ENCODE measurements at places on chromosomes 16 and 17.

- no peak for DNase-seq
Observed at GRCh38 chr17:79338152-79338551, 263.5 kb downstream of the ENGASE start.

DNA sequence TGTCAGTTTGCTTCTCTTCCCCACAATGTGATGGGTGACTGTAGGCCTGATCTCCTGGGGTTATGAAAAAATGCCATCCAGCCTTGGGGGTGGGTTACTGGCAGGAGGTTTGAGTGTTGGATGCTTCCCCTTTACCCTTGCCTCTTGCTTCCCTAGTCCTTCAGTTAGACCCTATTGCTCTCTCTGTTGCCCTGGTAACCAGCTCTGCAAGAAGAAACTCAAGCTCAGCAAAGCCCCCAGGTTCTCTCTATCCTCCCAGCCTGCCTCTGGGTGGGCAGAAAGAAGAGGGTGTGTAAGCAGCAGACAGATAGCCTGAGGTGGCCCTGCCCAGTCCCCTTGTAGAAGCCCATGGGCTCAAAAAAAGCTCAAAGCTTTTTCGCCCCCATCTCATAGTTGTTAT is 2.8 kb upstream of the RAPGEFL1 start:
- DNase-seq = no peak

DNA sequence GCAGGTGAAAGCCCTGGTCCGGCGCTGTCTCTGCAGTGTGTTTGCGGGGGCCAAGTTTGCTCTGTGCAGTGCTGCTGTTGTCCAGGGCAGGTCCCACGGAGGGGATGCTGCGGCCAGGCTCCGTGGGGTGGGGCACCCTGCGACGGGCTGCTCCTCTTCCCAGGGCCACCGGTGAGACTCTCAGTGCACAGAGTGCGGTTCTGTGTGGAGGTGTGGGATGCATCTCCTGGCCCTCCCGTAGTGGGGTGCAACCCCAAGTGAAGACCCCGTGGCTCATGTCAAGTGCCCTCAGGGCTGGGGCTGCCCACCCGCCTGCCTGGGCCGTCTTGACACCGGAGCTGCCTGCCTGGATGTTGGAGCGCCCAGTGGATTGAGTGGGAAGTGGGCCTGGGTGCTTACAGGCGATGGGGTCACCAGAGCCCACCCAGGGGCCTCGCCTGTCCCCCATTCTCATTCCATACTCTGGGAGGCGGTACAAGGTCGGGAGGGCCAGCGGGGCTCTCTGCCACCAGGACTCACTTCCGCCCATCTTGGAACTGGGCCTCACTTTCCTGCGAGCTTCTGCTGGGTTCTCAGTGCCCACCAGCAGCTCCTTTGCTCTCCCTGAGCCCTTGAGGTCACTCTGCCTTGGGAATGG is 119.9 kb downstream of the BANP start:
- DNase-seq = no peak

- no peak for DNase-seq
Observed at GRCh38 chr16:88451586-88452481, 1.2 kb upstream of the ZFPM1 start.

DNA sequence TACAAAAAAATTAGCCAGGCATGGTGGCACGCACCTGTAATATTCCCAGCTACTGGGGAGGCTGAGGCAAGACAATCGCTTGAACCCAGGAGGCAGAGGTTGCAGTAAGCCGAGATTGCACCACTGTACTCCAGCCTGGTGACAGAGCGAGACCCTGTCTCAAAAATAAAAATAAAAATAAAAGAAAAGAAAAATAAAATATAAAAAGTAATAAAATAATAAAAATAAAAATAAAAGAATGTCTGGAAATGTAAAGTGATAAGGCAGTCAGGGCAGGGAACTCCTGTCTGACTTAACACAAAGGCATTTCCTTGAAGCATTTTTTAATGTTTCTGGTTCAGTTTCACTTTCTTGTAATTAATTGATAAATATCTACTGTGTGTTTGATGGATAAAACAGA is 34.7 kb upstream of the DNAJA2 start:
- DNase-seq = no peak

DNA sequence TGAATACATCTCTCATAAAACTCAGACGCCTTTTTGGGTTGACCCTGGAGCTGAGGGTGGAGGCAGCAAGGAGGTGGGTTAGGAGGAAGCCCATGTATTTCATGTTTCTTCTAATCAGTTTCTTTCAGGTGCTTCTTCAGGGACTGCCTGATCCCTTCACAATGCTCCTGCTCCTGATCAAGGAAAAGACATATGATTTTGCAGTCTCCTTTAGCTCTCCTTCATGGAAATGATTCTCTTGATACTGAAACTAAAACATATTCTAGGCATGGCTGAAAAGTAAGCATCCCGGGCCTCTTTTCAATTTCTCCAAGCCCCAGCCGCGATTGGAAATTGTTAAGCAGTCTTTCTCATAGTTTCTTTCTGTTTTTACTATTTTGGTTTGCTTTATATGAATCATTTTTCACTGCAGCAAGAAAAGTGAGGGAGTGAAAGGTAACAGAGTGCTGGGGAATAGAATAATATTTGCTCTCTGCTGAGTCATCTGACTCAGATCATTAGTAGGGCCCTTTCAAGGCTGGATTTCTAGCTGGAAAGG is 730.7 kb downstream of the CDH11 start:
- no peak for DNase-seq

DNA sequence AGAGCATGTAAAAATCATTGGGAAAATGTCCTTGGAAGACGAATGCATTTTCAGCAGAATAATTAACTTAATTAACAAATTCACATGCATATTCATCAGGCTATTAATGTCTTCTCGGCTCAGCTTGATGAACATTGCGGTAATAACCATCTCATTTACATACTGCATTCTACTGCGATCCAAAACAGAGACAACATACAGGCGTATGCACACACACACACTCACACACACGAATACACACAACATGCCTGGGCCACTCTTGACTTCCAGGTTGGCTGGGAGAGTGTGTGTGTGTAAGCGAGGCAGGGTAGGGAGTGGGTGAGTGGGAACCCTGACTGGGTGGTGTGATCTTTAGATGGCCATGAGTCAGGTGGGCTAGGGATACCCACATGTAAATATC is 44.7 kb downstream of the NEUROD2 start:
- DNase-seq = no peak

DNA sequence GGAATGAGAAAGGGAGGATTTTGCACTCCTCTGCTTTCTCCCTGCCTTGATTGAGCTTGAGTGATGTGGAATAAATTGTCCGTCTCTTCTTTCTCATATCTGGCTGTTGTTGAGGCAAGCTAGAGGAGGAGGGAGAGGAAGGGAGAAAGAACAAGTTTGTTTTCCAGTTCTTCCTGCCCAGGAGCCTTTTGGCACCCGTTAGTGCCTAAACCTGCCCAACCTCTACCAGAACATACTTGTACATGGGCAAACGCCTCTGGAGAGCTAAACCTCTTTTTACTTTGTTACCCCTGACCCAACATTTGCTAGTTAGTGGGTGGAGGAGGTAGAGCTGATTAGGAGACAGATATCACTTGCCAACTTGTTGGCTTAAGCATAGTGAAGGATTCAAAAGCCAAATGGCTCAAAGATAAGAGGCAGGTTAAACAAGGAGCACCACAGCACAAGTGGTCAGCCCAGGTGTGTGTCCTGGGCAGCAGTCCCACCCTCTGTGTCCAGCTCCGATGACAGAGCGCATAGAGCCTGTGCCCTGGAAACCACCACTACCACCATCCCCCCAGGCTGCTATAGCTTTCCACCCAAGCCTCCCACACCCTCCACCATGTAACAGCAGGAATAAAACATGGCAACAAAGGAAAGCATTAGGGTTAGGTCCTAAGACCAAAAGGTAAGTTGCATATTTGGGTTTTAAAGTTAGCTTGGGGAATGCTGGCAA is 6.5 kb downstream of the ODF4 start:
- DNase-seq = no peak

DNA sequence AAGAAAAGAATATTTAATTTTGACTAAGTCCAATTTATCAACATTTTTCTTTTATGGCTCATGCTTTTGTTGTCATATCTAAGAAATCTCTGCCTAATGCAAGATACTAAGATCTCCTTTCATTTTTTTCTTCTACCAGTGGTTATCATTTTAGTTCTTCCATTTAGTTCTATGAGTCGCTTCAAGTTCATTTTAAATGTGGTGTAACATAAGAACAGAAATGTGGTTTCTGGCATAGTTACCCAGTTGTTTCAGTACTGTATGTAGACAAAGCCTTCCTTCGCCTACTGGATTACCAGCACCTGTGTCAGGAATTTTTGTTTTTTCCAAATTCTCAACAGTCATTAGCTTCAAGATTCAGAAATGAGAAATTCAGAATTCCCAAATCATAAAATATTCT is 175.7 kb downstream of the PARN start:
- no peak for DNase-seq

DNA sequence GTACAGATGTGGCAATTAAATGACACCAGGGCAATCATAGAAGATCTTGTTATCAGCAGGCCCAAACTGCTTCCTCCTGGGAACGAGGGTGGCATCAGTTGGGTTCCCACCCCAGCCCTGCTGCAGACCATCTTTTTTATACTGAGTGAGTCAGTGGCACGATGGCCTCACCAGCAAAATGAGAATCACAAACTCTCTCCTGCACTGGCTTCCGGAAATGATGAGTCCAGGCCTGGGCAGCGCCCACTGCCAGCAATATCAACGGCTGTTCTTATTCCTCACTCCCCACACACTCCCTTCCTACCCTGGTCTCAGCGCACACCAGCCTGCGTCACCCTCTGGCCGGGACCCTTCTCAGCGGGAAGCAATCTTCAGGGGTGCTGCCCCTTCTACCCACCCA is 340.3 kb downstream of the FOXL1 start:
- no peak for DNase-seq

Measured in T-cell (primary cell).